ENCODE measurements at places on chromosomes 4 and X.

- DNase-seq, result no peak
Observed at GRCh38 chr4:6402566-6403399, 69.6 kb downstream of the PPP2R2C start.

- DNase-seq, result no peak
Observed at GRCh38 chr4:2432991-2433530, 14.3 kb downstream of the CFAP99 start.

DNA sequence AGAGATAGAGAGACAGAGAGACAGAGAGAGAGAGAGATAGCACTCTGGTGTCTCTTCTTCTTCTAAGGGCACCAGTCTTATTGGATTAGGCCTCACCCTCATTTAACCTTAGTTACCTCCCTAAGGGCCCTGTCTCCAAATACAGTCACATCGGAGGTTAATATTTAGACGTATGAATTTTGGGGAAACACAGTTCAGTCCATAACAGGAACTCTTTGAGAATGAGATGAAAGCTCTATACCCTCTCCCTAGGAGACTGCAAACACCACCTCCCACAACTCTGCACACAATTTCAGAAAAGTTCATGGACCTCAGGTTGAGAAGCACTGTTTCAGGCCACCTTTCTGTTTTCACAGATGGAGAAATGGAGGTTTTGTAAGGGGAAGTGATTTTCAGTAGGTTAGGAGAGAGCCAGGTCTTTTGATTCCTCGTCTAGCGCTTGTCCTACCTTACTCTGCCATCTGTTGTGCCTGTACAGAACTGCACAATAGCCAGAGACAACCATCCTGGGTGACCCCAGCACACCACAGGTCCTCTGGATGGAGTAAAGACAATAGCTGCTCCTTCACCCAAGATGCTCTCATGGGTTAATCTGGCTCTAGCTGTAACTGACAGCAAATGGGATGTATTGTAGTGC, 16.9 kb upstream of the LOC101059915 start:
- DNase-seq, result no peak

DNA sequence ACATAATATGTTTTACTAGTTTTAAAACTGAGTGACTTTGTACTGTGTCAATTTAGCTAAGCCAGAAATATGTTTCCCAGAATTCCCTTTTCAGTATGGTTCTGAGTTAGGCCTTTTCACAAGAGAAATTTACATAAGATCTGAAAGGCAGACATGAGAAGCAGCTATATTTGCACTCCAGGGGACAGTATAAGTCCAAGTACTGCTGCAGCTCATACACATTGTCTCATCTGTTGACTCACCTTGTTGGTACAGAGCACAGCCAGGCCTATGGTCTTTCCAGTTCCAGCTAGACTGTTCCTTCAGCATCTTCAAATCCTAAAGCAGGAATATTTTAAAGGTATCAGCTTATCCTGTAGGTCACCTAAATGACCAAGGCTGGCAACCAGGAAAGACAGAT, 53.5 kb downstream of the BMP3 start:
- no peak for DNase-seq

DNA sequence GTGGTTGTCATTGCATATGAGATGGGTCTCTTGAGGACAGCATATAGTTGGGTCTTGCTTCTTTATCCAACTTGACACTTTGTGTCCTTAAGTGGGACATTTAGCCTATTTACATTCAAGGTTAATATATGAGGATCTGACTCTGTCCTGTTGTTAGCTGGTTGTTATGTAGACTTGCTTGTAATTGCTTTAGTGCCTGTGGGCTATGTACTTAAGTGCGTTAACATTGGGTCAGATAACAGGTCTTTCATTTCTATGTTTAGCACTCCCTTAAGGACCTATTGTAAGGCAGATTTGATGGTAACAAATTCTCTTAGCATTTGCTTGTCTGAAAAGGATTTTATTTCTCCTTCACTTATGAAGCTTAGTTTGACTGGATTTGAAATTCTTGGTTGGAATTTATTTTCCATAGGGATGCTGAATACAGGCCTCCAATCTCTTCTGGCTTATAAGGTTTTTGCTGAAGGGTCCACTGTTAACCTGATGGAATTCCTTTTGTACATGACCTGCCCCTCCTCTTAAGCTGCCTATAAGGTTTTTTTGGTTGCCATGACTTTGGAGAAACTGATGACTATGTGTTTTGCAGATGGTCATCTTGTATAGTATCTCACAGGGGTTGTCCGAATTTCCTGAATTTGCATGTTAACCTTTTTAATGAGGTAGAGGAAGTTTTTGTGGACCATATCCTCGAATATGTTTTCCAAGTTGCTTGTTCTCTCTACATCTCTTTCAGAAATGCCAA, 162.0 kb downstream of the NKX6-1 start:
- DNase-seq, result no peak

DNA sequence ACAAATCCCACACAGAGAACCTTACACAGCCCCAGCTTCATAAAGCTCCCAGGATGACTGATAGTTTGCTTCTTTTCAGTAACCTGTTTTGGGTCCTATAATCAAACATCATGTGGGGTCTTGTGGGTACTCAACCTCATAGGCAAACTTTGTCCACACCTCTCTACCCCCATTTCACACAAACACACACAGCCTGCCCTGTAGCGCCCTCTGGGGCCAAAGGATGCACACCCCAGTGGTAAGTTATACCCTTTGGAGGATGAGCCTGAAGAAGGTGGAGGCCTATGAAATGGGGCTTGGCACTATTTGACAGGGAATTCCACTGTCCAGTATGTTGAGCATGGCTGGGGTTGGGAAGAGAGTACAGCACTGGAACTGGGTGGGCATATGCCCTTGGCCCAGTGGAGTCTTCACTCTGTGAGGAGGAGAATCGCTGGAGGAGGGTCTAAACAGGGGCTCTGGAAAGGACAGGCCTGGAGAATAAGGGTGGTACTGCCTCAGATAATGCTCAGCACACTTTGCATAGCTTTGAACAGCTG, 30.5 kb upstream of the COL25A1 start:
- no peak for DNase-seq

GRCh38 chr4:19776929-19777328, 474.8 kb upstream of the SLIT2 start:
- no peak for DNase-seq

- no peak for DNase-seq
Observed at GRCh38 chr4:105490523-105490922, 16.7 kb upstream of the PPA2 start.

GRCh38 chrX:3451571-3451970, 105.1 kb upstream of the MXRA5 start:
- DNase-seq, result peak; percentile 81

- peak; percentile 91 for DNase-seq
Observed at GRCh38 chr4:212438-213188, 88.3 kb downstream of the ZNF718 start.

GRCh38 chrX:47228550-47229270, 4.1 kb upstream of the USP11 start:
- no peak for DNase-seq

DNA sequence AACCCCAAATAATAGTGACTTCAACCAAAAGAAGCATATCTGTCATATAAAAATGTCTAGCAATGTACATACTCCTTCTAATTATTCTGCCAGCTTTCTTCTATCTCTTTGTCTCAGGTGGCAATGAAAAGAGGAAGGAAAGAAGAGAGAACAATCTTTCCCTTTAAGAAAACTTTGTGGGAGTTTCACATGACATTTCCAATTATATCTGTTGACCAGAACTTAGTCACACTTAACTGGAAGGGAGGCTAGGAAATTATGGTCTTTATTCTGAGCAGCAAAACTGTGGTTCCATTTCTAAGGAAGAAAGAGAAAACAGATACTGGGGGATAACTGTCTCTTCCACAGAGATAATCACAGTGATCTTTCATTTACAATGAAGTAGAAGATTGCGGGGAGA, 12.9 kb upstream of the MAOA start:
- no peak for DNase-seq

DNA sequence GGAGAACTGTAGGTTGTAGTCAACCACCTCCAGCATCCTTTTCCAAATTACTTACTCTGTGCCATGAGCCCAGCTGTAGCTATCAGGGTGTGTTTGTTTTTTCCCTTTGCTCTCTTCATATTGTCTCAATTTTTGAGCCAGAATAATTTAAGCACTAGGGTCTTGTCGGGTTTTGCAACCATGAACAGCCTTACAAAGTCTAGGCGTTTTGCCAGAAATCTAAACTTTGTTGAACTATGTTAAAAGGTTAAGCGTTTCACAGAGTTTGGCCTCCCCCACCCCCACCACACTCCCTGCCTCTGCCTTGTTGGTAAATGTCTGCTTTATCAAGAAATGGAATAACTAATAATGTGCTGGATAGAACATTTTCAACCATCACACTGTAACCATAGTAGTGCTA, 190.6 kb upstream of the TTC29 start:
- peak; percentile 47 for DNase-seq

- no peak for DNase-seq
Observed at GRCh38 chr4:4227510-4228355, 1.0 kb upstream of the OTOP1 start.

- DNase-seq, result peak; percentile 21
Observed at GRCh38 chr4:175905925-175906324, 93.9 kb upstream of the GPM6A start.

Measured in brain (organoid and tissue), 16 donors.